ENCODE measurements at places on chromosomes 1 and 21.

DNA sequence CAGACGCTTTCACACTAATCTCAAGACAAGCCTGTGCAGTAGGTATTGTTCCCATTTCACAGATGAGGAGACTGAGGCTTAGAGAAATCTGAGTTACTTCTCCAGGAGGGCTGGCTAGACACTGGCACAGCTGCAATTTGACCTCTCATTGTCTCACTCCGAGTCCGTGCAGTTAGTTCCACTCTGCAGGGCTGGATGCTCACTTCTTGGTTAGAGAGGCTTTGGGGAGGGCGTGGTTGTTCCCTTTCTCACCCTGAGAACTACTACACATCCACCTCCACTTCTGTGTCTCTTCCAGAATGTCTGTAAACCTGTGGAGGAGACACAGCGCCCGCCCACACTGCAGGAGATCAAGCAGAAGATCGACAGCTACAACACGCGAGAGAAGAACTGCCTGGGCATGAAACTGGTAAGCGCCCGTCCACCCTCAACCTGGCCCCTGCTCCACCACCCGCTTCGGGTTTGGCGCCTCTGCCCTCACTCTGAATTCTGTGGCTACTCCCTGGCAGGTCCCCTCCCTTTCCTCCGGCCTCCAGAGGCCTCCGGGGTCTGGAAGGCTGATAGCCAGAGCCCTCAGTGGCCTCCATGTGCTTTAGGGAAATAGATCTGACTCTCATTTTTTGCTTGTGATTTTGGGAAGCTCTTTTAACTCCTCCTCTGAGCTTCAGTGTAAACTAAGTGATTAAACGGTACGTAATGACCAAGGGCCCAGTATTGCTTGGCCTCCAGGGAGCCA is 29.1 kb downstream of the EIF2D start:
- DNase-seq = no peak

- DNase-seq = peak; percentile 55
These were observed 3.9 kb upstream of the PRKCZ start for GRCh38 chr1:2046174-2046917.

DNA sequence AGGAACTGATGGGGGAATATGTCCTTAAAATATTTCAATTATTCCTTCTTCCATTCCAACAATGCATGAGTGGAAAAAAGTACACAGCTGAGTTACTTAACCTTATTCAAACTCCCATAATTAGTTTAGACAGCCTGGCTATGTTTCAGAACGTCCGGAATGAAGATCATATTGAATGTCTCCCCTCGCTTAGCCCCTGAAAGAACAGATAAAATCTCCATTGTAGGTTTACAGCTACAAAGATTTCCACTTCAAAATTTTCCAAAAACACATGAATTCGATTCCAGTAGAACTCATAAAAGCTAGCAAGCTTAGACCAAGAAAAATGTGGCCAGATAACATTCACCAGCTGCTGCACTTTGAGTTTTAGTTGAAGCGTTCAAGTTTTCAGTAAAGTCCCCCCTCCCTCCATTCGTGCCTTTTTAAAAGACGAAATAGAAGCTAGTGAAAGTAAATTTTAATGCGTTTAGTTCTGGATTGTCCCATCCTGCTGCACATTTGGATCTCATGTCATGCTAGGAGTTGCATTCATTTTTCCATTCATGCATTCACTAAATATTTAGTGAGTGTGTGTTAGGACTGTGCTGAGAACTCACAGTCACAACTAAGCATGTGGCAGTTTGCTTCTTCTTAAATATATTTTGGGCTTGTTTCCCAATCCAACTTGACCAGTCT is 29.4 kb upstream of the SSX2IP start:
- no peak for DNase-seq

- peak; percentile 5 for DNase-seq
These were observed 423.9 kb downstream of the DSCAM start for GRCh38 chr21:40422896-40423635.

DNA sequence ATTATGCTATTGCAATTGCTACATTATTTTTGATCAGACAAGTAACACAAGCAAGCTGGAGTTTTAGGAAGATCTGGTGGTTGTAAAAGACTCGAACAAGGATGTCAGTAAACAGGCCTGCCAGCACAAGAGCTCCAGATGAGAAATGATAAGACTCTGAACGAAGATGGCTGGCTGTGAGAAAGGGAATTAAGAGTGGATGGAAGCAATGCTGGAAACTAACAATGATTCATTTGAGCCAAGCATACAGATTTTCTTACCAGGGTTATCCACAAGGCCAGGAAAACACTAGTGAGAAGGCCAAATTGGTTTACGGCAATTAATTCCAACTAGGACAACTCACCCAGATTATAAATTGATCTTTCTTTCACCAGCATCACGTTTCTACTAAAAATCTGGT is 54.2 kb downstream of the NRIP1 start:
- DNase-seq = no peak

- no peak for DNase-seq
These were observed 7.6 kb downstream of the SIPA1L2 start for GRCh38 chr1:232622378-232622777.

DNA sequence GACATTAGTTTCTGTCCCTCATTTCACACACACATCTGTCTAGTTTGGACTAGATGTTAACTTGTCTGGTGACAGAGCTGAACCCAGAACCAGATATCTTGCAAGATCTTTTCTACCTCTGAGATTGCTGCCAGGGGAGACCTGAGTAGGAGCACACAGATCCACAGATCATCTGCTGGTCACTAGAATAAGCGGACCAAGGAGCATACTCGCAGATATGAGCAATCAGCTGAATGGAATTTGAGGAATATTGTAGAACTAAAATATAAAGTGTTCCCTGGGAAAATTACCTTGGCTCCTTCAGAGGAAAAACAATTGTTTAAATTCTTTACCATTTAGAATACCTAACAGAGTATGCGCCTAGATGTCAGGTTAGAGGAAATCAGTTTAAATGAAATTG is 90.7 kb downstream of the TNFSF18 start:
- no peak for DNase-seq

- DNase-seq = no peak
These were observed 71.5 kb downstream of the SIK1 start for GRCh38 chr21:43355266-43355924.

GRCh38 chr1:53266038-53266437 is 27.7 kb upstream of the MAGOH start:
- DNase-seq = no peak

GRCh38 chr1:160629286-160630210 is 17.3 kb downstream of the SLAMF1 start:
- no peak for DNase-seq

DNA sequence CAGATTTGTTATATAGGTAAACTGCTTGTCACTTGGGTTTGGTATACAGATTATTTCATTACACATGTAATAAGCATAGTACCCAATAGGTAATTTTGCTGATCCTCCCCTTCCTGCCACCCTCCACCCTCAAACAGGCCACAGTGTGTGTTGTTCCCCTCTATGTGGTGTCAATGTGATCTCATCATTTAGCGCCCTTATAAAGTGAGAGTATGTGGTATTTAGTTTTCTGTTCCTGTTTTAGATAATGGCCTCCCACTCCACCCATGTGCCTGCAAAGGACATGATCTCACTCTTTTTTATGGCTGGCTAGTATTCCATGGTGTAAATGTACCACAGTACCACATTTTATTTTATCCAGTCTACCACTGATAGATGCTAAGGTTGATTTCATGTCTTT is 522.1 kb upstream of the LRRC7 start:
- DNase-seq = no peak

- no peak for DNase-seq
These were observed 12.0 kb downstream of the PKP1 start for GRCh38 chr1:201295346-201295745.

- DNase-seq = no peak
These were observed 31.7 kb downstream of the ADAMTS1 start for GRCh38 chr21:26813426-26813998.

- DNase-seq = no peak
These were observed 1.2 kb upstream of the LAD1 start for GRCh38 chr1:201400212-201400851.

GRCh38 chr21:41627428-41627827 is 119.5 kb upstream of the TMPRSS2 start:
- no peak for DNase-seq

- no peak for DNase-seq
These were observed 1.7 kb downstream of the NFASC start for GRCh38 chr1:204872262-204872881.

GRCh38 chr1:36523850-36524249 is 41.1 kb upstream of the CSF3R start:
- no peak for DNase-seq

GRCh38 chr1:183633676-183634343 is 1.8 kb downstream of the ARPC5 start:
- no peak for DNase-seq

DNA sequence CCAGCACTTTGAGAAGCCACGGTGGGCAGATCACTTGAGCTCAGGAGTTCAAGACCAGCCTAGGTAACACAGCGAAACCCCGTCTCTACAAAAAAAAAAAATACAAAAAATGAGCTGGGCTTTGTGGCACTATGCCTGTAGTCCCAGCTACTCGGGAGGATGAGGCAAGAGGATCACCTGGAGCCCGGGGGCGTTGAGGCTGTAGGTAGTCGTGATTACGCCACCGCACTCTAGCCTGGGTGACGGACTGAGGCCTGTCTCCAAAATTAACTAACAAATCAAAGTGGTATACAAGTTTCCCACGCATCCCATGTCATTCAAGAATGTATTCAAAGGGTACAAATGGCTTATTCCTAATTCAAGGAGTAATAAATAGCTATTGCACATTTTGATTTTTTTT is 2.4 kb downstream of the AUNIP start:
- DNase-seq = no peak

DNA sequence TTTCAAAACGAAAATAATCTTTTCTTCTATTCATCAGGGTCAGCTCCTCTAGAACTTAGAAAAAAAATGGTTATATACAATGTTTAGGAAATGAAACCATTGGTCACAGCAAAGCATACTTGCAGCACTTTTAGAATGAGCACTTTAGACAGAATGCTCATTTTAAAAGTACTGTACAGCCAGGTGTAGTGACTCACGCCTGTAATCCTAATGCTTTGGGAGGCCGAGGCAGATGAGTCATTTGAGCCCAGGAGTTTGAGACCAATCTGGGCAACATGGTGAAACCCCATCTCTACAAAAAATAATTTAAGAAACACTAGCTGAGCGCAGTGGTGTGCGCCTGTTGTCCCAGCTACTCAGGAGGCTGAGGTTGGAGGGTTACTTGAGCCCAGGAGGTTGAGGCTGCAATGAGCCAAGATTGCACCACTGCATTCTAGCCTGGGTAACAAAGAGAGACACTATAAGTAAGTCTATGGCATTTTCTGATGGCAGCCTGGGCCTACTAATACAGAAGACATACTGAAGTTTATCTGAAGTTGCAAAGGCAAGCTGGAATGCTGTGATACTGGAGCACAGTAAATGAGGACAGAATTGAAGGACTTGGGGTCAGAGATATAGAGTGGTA is 48.9 kb upstream of the ZNF326 start:
- no peak for DNase-seq

DNA sequence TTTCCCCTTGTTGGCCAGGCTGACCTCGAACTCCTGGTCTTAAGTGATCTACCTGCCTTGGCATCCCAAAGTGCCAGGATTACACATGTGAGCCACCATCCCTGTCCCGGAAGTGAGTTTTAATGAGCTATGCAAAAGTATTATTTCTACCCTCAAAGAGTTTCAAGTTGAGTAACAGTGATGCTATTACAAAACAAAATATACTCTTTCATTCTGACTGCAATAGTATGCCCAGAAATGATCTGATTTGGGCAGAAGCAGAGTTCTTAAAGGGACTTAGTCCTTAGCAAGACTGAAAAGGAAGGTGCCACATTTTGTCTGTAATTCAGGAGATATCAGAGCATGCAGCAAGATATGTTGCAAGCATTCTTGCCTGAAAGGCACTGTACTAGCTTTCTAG is 375.4 kb downstream of the NUF2 start:
- no peak for DNase-seq

GRCh38 chr21:35216996-35217395 is 167.9 kb upstream of the RUNX1 start:
- DNase-seq = no peak

DNA sequence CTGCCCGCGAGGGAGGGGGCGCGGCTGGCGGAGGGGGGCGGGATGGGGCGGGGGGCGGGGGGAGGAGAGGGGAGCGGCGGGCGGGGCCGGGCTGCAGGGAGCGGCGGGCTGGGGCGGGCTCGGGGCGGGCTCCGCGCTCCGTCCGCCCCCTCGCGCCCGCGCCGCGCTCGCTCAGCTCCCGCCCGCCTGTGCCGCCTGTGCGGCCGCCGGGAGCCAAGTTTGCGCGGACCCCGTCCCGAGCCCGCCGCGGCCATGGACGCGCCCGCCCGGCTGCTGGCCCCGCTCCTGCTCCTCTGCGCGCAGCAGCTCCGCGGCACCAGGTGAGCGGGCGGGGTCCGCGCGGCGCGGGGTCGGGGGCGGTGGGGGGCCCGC is at the start of gene GABRD:
TSS of gene GABRD (plus strand) at position 174 of the 372 bp plus-strand sequence. CDS start at position 253, 79 bp downstream.
- no peak for DNase-seq

DNA sequence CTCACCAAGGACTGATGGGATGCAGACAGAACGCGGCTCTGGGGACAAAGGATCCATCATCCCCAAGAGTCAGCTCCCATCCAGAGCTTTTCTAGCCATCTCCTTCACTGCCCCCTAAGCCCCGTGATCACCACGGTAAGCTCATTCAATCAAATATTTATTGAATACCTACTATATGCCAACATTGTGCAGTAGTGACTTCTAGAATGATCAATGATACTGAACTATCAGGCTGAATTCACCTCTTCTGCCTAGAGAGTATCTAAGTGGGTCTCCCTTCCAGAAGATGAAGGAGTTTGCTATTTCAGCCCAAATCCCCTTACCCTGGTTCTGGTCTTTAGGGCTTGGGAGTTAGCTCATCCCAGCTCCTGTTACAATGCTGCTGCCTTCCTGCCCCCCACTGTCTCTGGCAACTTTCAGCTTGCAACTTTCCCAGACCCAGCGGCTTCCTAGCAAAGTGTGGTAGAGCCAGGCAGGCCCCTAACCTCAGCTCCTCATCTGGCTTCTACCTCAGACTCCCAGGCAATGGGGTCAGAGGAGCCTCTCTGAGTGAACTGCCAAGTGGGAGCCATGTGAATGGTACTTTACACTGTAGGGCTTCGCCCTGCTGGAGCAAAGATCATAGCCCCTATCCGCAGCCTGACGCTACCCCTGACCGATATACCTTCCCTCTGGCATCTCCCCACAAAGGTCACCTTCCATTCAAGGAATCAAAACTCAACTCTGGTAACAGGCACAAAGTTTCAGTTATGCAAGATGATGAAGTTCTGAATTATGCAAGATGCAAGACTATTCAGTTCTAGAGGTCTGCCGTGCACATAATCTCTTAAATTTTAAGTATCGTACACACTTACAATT is 20.9 kb downstream of the TMEM53 start:
- DNase-seq = no peak

DNA sequence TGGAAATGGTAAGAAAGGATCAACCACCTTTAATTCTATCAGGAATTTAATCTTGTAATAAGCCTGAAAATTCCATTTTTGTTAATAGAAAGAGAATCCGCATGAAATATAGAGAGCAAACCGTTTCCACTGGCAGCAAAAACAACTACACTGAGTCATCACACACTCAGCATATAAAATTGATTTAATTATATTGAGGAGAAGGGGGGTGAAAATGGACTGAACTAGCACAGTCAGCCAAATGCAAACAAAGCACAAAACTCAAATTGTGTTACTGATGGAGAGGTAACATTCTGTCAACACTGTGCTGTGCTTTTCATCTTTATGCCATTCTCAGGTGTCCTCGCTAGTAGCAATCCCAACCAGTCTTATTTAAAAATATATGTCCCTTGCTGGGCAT is 1583.9 kb downstream of the MRPL39 start:
- no peak for DNase-seq

- DNase-seq = no peak
These were observed 39.3 kb downstream of the TRIM62 start for GRCh38 chr1:33142483-33143064.

All from SHP77 (cell line).